ENCODE measurements at places on chromosomes 13 and 19.

GRCh38 chr13:46551410-46552302 lies 1.3 kb upstream of the LRCH1 start:
- DNase-seq: peak; percentile 16

DNA sequence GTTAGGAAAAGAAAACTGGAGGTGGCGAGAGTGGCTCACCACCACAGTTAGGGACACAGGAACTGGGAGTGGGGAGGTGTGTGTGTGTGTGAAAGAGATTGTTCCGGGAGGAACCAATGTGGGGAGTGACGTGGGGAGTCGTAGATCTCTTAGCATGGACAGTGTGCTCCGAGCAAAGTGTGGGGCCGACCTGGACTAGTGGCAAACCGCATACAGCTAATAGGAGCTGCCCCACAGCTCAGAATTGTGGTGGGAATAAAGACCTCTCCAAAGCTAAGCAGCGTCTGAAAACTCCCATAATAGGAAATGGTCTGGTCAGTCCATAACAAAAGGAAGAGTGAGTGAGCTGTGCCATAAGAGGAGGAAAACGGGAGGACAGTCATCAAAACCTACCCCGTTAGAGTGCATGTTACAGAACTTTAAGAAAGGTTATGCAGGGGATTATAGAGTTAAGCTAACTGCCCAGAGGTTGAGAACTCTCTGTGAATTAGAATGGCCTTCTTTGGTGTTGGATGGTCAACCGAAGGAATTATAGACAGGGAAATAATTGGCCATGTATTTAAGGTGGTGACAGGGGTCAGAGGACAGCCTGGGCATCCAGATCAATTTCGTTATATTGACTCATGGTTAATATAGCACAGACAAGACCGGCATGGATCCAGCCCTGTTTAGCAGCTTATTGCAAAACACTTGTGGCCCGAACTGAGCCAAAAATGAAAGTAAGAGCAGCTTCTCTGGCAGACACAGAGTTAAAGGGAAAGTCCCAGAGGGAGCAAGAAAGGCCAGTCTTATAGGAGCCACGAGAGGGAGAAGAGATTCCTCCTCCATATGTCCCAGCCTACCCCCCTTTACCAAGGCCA lies 8.9 kb upstream of the SLC15A1 start:
- DNase-seq: no peak

GRCh38 chr13:106530980-106531481 lies 4.4 kb downstream of the EFNB2 start:
- DNase-seq: no peak

- DNase-seq: no peak
Measured at GRCh38 chr13:62320129-62321108, 904.8 kb upstream of the PCDH20 start.

GRCh38 chr13:112990783-112991182 lies 21.8 kb downstream of the MCF2L start:
- DNase-seq: no peak

- DNase-seq: no peak
Measured at GRCh38 chr13:78841358-78841963, 182.5 kb upstream of the OBI1 start.

DNA sequence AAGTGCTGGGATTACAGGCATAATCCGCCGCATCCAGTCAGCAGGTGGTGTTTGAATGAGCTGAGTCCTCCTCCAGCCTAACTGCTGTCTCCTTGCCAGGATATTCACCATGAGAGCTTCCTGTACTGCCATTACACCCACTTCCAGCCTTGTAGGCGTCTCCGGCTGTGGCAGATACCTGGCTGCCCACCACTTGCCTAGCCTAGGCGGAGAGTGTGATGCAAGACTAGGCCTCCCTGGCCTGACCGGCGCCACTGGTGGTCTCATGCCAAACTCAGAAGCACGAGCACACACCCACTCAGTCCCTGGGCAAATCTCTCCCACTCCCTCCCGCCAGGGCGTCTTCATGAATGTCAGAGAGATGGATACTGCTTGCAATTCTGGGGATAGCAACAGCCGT lies 16.6 kb downstream of the IL12RB1 start:
- no peak for DNase-seq

DNA sequence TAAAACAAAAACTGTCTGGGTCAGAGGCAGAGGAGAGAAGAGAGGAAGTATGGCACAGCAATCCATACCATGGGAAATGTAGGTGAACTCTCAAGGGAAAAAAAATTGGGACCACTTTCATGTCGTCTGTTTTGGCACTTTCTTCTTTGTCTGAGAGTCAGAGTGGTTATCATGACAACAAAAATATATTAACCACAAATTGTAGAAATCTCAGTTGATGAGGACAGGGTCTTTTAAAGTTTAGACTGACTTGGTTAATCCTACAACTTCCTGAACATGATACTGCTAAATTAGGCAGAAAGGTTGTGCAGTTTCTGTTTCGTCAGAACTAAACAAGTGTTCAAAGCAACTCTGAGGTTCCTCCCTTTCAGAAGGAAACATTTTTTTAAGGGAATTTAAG lies 15.2 kb downstream of the KLF5 start:
- no peak for DNase-seq

GRCh38 chr19:47497050-47497766 lies 13.2 kb upstream of the KPTN start:
- DNase-seq: no peak

Measured in activated naive CD4-positive, alpha-beta T cell (primary cell).